Omental fat pad (tissue), 4 donors: ENCODE measurements at places on chromosomes 16 and 17.

- no peak for DNase-seq
These were observed 70.0 kb downstream of the PGS1 start for GRCh38 chr17:78448356-78448993.

- no peak for DNase-seq
These were observed 62.9 kb downstream of the ADCY9 start for GRCh38 chr16:4053301-4053845.

- DNase-seq: no peak
These were observed 4.3 kb downstream of the SLC5A2 start for GRCh38 chr16:31487071-31487719.

GRCh38 chr17:34071886-34072420 is 183.1 kb upstream of the CCL2 start:
- no peak for DNase-seq

GRCh38 chr17:76686538-76687297 is 24.0 kb downstream of the MXRA7 start:
- DNase-seq: no peak
